Left hindlimb (tissue), 1 donor: ENCODE measurements at places on chromosomes 11 and 22.

DNA sequence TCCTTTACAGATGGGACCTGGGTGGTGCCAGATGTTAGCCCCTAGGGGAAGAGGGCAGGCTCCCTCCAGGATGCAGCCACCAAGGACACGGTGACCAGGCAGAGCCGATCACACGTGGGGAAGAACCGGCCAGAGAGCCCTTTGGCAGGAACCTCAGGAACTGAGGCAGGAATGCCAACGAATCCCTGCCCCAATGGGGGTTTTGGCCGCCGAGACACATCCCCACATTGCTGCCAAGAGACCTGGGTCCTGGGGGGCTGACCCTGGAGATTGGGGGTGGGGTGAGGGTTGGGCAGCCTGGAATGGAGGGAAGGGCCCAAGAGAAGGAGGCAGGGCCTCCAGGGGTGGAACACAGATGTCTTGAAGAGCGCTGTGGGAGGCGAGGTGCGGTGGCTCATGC lies 28.7 kb upstream of the LMO1 start:
- DNase-seq: no peak

- DNase-seq: no peak
Measured at GRCh38 chr11:12113294-12113693, 2.9 kb downstream of the MICAL2 start.

DNA sequence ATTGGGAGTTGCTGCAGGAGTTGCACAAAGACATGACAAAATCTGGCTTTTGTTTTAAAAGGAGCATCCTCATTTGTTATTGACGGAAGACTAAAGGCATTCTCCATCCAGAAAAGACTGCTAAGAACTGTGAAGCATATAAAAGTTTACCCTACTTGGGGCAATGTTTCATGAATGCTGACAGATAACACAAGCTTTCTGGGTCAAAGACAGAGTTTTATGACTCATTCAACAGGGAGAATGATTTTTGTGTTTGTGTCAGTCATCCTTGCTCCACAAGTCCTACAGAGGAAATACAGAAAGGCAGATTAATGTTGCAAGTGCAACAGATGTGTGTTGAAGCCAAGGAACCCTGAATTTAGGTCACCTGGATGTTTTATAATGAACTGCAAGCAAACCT lies 2.5 kb downstream of the GLYATL1 start:
- no peak for DNase-seq

DNA sequence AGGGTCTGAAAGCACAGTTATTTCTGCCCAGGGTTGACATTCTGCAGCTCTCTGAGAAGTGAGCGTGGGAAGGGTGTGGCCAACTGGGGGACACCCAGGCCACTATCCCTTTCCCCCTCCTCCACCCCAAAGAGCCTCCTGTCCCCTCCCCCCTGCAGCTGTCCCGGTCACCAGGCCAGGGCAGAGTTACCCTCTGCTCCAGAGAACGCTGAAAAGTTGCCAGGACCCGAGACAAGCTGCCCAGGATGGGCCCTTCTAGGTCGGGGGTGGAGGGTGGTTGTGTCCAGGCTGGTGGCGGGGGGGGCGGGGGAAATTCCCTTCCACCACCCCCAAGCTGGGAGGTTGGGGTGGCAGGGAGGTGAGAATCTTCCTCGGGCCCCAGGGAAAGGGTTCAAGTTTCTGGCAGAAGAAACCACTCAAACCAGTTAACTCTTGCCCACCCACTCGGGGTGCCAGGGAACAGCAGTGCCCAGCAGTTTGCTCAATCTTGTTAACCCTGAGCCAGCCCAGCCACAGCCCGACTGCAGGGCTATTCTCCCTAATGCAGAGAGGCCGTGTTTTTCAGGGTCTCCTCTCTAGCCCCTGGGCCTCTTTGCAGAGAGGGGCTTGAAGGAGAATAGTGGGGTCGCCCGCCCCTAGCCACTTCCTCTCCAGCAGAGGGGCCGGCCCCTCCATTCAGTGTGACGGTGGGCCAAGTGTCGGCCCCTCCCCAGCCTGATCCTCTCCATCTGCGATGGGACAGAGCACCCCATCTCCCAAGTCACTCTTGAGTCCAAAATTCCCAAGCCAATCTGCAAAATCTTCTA lies 697 bp downstream of the LGALS1 start:
- DNase-seq: peak; percentile 66

- DNase-seq: no peak
Measured at GRCh38 chr22:30843245-30843644, 125.3 kb downstream of the MORC2 start.

- DNase-seq: no peak
Measured at GRCh38 chr11:35717043-35717442, 54.5 kb downstream of the TRIM44 start.

- DNase-seq: no peak
Measured at GRCh38 chr11:15903246-15903645, 453.1 kb downstream of the SOX6 start.

DNA sequence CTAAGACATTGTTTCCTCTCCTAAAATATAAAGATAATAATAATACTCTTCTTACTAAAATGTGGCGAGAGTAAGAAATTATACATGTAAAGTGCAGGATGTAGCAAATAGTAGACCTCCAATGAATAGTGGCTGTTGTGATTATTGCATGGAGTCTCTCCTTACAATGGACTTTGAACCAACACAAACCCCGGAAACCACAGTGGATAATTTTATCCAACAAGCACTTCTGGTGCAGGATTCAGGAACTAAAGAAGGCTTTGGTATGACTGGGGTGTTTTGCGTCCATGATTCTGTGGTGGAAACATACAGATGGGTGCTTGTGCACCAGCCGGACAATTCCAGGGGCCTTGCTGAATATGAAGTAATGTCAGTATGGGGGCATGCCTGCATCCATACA lies 146.4 kb upstream of the UBASH3B start:
- no peak for DNase-seq

GRCh38 chr22:32765132-32765618 lies 36.3 kb upstream of the TIMP3 start:
- no peak for DNase-seq

DNA sequence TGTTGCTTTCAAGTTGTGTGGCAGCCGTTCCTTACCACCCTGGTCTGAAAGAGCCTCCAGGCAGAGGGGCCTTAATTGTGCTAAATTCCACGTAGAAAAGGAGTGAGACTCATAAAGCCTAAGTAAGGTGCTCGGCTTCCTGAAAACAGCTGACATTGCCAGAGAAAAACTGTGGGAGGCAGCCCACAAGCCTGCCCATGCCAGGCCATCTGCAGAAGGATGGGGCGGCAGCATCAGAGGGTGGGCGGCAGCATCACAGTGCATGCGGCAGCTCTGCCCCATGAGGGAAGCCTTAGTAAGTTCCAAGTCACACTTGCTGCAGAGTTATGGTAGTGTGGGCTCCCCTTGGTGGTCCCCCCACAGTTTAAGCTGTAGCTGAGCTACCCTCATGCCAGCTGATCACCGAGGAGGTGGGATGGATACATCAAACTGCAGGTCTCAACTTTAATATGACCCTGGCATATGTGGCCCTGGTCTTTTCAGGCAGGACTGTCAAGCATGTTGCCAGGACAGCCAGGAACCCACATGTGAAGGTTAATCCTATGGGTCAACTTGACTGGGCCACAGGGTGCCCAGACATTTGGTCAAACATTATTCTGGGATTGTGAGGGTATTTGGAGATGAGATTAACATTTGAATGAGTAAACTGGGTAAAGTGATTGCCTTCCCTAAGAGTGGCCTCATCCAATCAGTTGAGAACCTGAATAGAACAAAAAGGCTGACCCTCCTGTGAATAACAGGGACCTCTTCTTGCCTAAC lies 3.1 kb upstream of the EIF3F start:
- no peak for DNase-seq

GRCh38 chr22:42901790-42902508 lies 44.9 kb upstream of the ARFGAP3 start:
- no peak for DNase-seq

DNA sequence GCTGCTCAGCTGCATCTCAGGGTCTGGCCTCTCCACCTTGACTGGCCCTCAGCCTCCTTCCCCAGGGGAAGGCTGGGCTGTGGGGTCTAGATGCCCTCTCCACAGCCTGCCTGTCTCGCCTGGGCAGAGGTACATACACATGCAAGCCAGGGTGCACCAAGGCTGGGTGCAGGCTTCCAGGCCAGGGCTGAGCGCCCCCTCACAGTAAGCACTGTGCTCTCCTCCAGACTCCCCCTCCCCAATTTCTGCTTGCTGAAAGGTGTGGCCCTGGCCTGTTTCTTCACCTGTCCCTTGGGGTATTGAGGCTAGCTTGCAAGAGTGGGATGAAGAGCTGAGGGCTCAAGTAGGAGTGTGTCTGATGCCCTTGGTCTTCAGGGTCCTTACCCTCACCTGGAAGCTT lies 22.5 kb downstream of the RELT start:
- no peak for DNase-seq

DNA sequence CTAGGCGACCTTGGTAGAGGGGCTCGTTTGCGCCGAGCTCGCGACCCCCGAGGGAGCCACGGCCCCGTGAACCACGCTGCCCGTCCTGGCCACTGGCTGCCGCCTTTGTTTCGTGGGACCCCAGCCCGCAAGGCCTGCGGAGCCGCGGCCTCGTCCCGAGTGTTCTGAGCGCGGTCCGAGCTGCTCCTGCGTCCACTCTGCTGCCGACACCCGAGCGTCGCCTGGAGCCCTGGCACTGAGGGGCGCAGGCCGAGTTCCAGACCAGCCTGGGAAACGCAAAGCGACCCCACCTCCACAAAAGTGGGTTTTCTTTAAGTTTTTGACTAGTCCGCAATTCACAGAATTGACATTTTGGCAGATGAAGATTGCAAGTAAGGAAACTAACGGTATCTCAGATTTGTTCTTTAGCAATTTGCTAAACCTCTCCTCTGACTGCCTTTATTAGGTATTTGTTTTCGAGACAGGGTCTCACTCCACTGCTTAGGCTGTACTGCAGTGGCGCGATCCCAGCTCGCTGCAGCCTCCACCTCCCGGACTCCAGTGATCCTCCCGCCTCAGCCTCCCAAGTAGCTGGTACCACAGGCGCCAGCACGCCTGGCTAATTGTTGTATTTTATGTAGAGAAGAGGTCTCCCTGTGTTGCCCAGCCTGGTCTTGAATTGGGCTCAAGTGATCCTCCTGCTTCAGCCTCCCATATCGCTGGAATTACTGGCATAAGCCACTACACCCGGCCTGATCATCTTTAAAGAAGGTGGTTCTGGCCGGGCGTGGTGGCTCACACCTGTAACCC lies 879 bp upstream of the RNH1 start:
- DNase-seq: no peak

DNA sequence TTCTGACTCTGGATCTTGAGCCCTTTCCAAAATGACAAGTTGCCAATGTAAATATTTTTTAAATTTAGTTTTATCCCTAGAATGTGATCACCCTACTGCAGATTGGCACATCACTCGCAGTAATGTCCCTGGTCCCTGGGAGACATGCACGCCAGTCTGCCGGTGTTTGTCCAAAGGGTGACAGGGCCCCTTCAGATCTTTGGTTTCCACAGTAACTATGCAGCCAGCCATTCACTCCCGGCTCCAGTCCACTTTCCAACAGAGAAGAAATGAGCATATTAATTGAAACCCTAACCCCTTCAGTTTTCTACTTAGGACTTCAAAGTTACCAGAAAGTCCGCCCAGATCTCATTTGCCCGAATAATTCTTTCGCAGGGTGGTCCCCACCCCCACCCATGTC lies 25.8 kb upstream of the RASSF10 start:
- no peak for DNase-seq

- no peak for DNase-seq
Measured at GRCh38 chr22:26923531-26923930, 266.1 kb downstream of the MIAT start.

DNA sequence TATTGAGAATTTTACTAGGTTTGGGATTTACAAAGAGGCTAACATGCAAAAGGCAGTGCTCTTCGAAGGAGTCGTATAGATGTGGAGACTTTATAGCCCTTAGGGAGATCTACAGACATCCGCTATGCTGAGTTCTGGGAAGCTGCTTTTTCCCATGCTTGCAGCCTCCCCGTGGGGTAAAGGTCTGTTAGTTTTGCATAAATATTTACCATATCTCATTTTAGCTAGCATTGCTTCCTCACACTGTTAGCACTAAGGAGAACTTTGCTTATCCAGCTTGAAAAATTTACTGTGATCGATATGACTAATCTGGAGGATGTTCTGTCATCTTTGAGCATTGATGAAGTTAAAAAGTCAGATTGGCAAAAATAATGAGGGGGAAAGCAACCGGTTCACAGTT lies 18.6 kb downstream of the ARHGEF12 start:
- DNase-seq: no peak

DNA sequence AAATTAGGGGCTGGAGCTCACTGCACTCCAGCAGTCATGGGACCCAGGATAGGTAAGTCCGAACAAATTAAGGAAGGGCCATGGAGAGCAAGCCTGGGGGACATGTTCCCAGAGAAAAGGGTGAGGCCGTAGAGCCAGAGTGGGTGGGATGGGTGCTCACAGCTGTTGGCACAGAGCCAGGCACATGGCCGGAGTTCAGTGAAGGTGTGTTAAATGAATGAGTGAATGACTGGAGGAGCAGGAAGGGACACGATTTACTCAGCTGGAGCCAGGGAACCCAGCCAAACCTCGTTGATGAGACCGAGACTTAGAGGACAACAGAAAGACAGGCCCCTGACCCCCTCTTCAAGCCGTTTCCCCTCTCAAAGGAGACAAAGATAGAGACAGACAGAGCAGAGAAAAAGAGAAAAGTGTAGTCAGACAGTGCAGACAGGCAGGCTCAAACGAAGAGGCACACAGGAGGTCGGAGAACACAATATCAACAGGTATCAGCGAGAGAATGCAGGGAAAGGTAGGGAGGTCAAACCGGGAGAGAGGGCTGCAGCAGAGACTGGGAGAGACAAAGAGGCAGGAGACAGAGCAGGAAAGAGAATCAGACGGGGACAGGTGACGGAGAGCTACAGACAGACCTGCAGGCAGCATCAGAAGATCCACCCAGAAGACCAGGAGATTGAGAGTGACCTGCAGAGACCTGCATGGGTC lies 590 bp downstream of the SLCO2B1 start:
- no peak for DNase-seq

DNA sequence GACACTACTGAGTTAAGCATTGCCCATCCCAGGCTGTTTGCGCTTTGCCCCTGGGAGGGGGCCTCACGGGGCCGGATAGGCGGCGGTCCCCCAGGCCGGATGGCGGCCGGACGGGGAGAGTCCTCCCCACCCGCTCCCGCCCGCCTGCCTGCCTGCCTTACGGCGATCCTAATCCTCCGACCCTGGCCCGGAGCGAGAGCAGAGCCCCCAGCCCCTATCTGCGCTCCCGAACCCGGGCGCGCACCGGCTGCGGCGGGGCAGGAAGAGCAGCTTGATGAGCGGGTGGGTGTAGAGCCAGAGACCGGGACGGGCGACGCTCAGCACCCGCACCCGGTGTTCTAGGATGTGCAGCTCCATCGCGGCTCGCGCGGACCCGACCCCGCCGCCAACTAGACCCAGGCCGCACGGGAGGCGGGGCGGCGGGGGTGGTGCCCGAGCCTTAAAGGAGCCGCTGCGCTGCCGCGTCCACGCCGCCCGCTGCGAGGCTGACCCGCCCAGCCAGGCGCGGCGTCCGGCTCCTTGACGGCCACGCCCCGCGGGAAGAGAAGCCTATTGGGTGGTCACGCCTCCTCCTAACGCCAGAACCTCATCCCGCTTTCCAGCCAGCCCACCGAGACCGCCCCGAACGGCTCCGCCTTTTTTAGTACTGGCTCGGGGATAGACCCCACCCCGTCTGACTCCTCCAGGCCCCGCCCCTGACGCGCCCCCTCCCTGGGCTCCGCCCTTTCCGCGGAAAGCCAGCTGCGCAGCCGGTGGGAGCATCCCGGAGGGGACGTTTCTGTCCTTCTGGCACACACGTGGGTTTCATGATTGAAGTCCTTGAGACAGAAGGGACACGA lies at the start of gene CASTOR1:
TSS of gene CASTOR1 (minus strand) at position 365 of the 839 bp plus-strand sequence. CDS start at position 357, 8 bp downstream.
- DNase-seq: peak; percentile 98
